ENCODE measurements at places on chromosomes 16 and 17. TPM values are rescaled to one million over a fixed set of nuclear protein-coding genes. Genes with fewer than 3 reads are reported as not detected.

- DNase-seq, result peak; percentile 57
These were observed 4.7 kb downstream of the KCTD5 start for GRCh38 chr16:2686912-2687507.

DNA sequence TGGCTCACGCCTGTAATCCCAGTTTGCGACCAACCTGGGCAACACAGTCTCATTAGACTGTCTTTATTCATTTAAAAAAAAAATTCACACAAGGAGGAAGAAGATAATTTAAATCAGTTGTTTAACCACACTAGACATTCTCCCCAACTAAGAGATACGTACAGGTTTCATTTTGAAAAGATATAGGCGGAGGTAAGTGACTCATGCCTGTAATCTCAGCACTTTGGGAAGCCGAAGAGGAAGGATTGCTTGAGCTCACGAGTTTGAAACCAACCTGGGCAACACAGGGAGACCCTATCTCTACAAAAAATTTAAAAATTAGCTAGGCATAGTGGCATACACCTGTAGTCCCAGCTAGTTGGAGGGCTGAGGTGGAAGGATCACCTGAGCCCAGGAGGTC is 5.3 kb downstream of the CMTM4 start:
- DNase-seq, result no peak

DNA sequence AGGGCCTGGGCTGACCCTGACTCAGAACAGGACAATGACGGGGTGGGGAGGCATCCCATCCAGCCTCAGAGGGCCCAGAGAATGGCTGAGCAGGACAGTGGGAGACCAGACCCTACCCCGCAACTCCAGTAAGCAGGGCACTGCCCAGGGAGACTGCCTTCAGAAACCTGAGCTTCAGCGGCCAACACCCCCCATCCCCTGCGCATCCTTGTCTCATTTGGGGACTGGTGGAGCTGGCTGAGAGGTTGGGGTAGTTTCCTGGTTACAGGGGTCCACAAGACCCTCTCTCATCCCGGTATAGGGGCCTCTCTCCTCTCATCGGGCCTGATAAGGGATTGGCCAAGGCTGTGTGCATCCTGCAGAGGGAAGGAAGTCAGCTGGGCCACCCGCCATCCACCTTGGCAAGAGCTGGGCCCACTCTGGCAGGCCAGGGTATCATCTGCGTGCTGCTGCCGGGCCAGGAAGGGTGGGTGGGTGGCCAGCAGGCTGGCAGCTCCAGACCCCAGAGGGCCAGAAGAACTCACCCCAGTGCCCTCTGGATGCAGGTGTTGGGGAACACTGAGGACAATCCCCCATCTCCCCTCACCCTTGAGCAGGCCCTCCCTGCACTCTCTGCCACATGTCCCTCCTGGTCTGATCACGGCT is 229.1 kb downstream of the KATNIP start:
- no peak for DNase-seq

GRCh38 chr17:4040784-4041183 is 76.5 kb upstream of the ATP2A3 start:
- DNase-seq, result no peak

Gene DNASE1L2
- 9.8 TPM for total RNA-seq

GRCh38 chr17:16516594-16517051 is 24.6 kb upstream of the LRRC75A start:
- DNase-seq, result no peak
